ENCODE measurements at places on chromosomes 2 and 18.

- DNase-seq: no peak
Observed at GRCh38 chr18:39435209-39435608, 1869.6 kb upstream of the CELF4 start.

- no peak for DNase-seq
Observed at GRCh38 chr2:6810961-6811360, 54.7 kb downstream of the CMPK2 start.

- DNase-seq: no peak
Observed at GRCh38 chr2:58638256-58638805, 397.2 kb upstream of the FANCL start.

- DNase-seq: no peak
Observed at GRCh38 chr2:45343251-45344017, 267.6 kb downstream of the SRBD1 start.

DNA sequence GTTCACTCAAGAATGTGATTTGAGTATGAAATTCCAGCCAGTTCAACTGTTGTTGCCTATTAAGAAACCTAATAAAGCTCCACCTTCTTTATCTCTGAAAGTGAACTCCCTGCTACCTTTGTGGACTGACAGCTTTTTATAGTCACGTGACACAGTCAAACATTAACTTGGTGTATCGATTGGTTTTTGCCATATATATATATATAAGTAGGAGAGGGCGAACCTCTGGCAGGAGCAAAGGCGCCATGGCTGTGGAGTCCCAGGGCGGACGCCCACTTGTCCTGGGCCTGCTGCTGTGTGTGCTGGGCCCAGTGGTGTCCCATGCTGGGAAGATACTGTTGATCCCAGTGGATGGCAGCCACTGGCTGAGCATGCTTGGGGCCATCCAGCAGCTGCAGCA, at the start of gene UGT1A1:
UGT1A1 (plus strand) TSS at position 228 of the 400 bp plus-strand sequence; CDS start at position 246, 18 bp downstream.
- no peak for DNase-seq

DNA sequence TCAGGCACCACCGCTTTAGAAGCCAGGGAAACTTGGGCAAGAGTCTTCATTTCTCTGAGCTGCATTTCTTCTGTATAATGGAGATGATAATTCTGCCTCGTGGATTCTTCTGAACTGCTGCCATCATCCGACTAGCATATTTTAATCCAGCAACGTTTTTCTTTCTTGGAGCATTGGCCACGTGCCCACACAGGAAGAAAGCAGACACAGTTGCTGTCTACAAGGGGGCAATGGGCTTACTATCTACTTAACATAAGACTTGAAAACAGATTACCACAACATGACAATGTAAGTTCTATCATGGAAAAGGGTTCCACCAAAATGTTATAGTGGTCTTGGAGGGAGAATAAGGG, 176.5 kb downstream of the FAM210A start:
- no peak for DNase-seq

DNA sequence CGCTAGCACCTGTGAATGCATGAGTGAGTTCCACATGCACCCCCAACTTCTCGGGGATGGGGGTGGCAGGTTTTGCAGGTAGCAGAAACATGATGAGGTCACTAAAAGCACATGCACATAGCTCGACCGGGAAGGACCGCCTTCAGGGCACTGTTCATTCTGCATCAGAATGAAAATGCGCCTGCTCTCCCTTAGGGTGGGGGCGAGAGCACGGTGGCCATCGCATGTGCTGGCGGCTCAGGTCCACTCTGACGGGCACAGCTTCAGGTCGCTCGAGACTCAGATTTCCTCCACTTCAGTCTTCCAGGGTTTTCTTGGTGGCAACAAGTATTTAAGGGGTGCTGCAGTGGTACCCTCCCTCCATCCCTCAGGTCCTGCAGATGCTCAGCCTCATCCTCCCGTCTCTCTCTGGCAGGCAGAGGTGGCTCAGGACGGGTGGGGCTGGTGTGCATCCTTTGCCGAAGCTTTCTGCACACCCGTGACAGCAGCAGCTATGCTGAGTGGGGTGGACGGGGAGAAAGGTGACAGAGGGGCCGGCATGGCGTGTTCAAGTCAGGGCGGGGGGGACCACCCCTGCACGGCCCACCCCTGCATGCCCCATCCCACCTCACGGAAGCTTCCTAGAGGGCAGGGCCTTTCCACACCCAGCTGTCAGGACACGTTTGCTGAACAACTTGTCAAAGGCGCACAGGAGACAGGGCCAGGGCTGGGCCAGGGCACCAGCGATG, 14.8 kb downstream of the KCNIP3 start:
- DNase-seq: no peak

DNA sequence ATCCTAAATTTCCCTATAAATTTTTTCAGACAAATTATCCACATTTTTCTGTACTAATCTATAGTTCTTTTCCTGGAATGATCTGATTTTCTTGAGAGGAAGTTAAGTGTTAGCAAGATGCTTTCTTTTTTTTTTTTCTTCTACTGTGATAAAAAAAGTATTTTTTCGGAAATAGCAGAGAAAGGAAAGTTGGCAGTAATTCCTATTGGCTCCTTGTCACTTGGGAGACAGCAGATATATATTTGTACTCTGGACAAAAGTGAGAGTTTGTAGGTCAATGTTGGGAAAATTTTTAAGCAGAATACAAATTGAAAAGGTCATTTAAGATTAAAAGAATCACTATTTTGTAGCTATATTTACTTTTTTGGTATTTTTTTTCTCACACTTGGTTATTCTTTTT, 635.7 kb upstream of the NRXN1 start:
- DNase-seq: no peak

DNA sequence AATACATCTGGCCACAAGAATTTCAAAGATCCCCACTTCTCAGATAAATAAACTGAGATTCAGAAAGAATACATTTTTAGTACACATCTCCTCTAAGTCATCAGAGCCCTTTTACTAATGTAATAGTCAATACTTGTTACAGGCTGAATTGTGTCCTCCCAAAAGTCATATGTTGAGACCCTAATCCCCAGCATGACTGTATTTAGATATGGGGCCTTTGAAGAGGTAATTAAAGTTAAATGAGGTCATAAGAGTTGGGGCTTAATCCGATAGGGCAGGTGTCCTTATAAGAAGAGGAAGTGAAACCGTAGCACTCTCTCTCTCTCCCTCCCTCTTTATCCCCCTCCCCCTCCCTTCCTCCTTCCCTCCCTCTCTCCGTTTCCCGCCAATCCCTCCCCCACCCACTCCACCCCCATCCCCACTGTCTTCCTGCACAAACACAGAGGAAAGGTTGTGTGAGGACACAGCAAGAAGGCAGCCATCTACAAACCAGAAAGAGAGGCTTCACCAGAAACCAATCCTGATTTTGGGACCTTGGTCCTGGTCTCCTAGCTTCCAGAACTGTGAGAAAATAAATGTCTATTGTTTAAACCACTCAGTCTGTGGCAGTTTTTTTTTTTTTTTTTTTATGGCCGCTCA, 66.6 kb upstream of the ZNF397 start:
- DNase-seq: no peak

- no peak for DNase-seq
Observed at GRCh38 chr18:48719974-48720654, 181.3 kb downstream of the CTIF start.

DNA sequence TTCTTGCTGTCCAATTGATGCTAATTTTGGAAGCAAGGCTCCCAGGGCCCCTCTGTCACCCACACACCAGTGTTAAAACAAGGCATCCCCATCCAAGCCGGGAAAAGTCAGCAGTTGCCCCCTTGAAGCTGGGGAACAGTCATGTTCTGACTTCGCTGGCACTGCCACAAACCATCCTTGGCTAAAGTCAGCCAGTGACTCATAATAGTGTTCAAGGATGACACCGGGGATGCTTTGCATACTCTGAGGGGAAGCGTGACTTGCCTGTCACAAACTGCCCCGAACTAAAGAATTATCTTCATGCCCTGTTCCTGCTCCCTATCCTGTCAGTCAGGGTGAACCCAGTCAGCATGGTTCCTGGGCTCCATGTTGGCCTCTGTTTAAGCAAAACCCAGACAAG, 37.0 kb downstream of the TGFA start:
- no peak for DNase-seq

DNA sequence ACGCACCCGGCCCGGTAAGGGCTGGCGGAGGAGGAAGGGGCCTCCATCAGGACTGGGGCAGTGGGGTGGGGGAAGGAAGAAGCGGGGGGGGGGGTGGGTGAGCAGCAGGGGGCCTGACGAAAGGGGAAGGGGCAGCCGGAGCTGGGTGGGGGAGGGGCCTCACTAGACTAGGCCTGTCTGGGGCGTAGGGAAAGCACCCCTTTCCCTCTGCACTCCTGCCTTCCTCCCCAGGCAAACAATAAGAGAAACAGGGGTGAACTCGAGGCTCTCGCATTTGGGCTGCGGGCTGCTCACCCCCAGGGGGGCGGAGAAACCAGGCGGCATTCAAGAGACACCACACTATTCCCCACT, 82.7 kb upstream of the POMC start:
- DNase-seq: no peak

DNA sequence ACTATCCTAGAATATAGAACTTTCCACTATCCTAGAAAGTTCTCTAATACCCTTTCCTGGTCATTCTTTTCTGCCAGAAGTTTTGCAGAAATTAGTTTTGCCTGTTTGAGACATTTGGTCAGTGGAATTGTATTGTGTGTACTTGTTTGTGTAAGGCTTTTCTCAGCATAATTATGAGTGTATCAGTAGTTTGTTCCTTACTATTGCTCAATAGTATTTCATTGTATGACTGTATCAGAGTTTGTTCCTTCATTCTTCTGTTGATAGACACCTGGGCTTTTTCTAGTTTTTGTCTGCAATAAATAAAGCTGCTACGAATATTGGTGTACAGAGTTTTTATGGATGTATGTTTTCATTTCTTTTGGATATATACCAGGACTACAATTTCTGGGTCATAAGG, 27.2 kb downstream of the CCDC138 start:
- DNase-seq: no peak

- no peak for DNase-seq
Observed at GRCh38 chr18:46754661-46755292, 2.1 kb downstream of the ST8SIA5 start.

DNA sequence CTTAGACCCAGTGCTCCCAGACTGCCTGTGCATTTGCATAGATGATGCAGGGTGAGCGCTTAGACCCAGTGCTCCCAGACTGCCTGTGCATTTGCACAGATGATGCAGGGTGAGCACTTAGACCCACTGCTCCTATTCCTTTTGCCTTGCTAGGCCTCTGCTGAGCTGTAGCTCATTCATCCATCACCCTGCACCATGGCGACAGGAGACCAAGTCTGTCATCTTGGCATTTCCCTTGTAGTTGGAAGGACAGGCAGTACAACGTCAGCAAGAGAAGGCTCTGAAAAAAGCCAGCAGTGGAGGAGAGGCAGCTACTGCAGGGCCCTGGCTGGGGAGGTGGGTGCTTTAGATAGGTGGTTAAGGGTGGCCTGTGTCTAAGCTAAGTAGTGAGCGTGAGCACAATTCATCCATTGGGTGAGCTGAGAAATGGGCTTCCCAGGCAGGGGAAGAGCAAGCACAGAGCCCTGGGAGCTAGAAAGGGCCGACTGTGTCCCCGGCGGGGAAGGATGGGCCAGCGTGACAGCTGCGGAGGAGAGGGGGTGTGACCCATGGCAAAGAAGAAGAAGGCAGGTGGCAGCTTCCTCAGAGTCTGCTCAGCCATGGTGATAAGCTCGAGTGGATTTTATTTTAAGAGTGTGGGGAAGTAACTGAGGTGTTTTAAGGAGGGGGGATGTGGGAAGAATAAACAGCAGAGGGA, 108.8 kb downstream of the LPIN1 start:
- DNase-seq: no peak

- DNase-seq: no peak
Observed at GRCh38 chr2:133532919-133533318, 35.3 kb downstream of the NCKAP5 start.

DNA sequence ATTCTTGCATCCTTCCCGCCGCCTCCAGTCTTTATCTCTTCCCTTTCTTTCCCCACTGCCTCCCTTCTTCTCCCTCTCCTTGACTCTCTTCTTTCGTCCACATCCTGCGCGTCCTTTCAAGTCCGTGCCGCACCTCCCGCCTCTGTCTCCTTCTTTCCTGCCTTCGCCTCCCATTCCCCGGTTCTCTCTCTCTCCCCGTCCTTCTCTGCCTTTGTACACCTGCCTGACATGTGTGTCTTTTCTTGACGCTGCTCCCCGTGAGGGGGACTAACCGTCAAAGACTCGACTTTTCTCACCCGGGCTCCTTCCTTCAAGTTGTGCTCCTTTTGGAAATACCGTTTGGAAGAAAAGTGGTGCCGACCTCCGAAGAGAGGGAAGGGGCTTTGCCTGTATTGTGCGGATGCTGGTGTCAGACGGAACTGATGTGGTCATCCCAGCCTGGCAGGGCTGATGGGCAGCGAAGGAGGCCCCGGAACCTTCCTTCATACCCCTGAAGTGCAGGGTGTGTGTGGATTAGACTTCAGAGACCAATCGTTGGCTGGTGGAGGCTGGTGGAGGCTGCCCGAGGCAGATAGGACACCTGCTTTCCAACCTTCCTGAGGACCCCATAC, 879 bp downstream of the TMEM178A start:
- DNase-seq: no peak

DNA sequence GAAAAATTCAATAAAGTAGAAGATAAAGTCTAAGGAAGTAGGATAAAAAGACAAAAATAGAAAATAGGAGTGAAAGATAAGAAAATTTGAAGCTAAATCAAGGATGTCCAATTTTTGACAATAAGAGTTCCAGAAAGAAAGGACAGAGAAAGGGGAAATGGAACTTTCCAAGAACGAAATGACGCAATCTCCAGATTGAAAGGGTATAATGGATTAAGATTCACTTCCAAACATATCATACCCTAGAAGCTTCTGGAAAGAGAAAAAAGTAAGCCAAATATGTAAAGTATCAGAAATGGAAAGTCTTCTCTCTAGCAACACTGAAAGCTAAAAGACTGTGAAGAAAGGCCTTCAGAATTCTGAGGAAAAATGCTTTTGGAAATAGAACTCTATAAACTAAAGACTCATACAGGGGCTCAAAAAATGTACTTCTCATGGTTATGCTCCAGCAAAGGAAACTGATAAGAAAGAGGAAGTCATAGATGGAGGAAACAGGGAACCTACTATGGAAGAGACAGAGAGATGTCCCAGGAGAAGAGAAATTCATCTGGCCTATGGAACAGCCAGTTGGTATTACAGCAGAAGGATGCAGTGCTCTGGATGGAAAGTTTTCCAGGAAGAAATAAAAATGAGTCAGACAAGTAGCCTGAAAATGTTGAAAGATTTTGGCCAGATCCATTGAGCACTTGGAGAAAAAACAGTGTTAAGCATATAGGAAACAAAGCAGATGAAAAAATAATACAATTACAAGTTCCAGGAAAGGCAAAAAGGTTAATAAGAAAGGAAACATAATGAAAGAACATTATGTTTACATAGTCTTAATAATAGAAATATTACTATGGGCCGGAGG, 20.1 kb downstream of the CASP8 start:
- DNase-seq: no peak

DNA sequence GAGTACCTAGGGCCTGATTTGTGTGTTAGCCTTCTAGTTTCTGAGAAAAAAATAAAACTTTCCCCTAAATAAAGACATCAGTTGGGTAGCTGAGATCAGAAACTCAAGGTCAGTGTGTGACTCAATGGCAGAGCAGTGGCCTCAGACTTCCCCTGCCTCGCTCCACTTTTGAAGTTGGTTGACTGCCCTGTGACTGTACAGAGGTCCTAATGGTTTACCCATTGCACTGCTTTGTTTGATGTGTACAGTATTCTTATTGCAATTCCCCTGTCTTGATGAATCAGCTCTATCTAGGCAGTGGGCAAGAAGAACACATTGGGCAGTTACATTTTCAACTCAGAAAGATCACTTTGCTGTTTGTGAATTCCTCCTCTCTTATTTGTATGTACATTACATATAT, 315.7 kb downstream of the KCNS3 start:
- DNase-seq: no peak

- no peak for DNase-seq
Observed at GRCh38 chr2:220556658-220557057, 929.2 kb downstream of the SLC4A3 start.

GRCh38 chr2:3848776-3849175, 145.4 kb downstream of the DCDC2C start:
- DNase-seq: no peak
